Bone marrow (tissue), 2 donors: ENCODE measurements at places on chromosomes 11 and 22.
A peak's percentile ranks its signal among the peaks of the same experiment; 100 is the strongest.

DNA sequence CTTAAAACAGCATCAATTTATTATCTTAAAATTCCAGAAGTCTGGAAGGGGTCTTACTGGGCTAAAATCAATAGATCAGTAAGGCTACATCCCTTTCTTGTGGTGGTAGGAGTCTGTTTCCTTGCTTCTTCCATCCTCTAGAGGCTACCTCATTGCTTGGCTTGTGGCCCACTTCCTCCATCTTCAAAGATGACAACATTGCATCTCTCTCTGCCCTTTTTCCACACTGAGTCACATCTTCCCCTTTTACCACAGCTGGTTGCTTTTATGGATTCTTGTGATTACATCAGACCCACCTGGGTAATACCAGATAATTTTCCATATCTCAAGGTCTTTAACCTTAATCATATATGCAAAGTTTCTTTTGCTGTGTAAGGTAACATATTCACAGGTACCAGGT lies 60.9 kb downstream of the GRIA4 start:
- no peak for DNase-seq

- no peak for DNase-seq
These were observed 1598.1 kb downstream of the FAM181B start for GRCh38 chr11:81135570-81135969.

DNA sequence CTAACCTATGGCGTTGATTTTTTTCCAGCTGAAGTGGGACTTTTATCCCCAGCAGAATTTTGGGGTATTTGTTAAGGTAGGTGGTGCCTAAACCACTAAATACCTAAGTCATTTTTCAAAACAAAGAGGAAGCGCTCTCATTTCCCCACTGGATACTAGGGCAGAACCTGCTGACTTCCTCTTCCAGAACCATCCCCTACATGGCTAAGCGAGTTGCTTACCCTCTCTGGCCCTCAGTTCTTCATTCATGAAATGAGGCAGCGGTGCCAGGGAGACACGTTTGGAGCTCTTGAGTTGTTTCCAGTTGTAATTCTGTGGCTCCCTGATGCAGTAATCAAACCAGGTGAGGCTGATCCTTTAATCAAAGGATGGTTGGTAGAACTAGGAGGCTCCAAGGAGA lies 10.0 kb upstream of the MTMR3 start:
- no peak for DNase-seq

DNA sequence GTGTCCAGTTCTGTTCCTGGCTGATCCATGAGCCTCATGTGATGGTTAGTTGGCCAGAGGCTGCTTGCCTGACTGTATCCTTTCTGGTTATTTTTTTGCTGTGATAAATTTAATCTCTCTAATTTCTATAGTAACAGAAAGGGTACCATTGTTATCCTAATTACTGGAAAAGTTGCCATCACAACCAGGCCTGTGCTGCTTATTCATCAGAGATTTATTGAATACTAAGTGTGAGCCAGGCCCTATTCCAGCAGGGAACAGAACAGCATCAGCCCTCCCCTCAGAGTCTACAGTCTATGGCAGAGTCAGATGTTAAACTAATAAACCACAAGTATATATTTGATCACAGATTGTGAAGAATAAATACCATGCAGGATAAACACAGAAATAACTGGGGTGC lies 86.8 kb downstream of the DEPDC5 start:
- DNase-seq, result no peak

DNA sequence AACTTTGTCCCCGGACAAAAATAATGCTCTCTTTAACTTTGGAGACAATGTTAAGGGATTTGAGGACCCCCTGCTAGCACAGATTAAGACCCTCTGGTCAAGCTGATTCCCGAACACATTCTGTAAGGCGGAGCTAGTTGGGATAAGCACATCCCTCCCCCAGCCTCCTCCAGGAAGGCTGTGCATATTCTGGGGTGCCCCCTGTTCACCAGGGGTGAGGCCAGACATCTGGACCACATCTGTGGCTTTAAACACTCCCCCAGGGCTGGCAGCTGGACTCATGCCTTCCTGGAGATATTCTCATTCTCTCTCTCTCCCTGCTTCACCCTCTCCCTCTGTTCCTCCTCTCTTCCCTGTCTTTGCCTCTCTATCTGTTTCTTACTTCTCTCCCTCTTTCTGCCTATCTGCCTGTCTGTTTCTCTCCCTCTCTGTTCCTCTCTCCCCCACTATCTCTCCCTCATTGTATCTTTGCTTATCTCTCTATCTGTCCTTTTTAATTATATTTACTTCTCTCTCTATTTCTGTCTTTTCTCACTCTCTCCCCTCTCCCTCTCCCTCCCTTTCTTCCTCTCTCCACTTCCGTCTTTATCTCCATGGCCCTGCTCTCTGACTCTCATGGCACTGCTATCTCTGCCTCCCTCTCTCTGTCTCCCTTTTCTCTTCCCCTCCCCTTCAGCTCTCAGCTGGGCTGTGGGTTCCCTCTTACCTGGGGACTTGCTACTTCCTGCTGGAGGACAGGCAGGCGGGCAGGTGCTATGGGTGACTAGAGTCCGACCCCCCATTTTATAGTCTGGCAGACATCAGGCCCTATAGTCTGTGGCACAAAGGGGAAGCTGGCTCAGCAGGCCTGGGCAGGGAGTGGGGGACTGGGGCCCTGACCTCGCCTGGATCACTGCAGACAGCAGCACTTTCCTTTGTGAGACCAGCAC lies at the start of gene CRYBB1:
Gene CRYBB1, minus strand, starts transcription at position 757 of the 929 bp plus-strand sequence. CDS start 1,708 bp downstream, outside the sequence.
- peak; percentile 76 for DNase-seq

GRCh38 chr11:36790526-36790925 lies 192.5 kb upstream of the RAG2 start:
- DNase-seq, result no peak

- DNase-seq, result no peak
These were observed 354.9 kb upstream of the FAT3 start for GRCh38 chr11:91869686-91870085.

DNA sequence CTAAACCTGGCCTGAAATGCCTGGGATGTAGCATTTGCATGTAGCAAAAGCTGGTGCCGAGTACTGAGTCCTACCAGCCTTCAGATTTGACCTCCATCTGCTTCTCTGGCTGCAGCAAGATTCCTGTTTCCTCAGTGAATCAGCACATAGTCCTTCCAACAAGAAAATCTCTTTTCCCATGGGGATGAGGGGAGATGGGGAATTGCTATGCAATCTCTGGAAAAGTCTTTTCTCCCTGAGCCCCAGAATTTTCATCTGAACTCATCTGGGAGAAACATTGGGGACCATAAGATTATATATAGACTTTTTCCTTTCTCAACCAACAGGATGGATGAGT lies 32.0 kb upstream of the YWHAH start:
- no peak for DNase-seq

GRCh38 chr22:20514658-20515406 lies 7.4 kb downstream of the MED15 start:
- DNase-seq, result no peak

DNA sequence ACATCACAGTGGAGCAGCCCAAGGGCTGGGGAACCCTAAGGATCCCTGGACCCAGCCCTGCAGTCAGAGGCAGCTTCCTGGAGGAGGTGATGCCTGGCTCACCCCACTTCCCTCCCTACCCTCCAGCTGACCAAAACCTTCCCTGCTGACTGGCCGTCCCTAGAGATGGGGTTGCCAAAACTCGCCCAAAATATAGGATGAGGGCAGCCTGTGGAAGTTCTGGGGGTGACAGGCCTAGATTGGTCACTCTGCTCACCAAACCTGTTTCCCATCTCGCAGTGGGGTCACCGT lies 35.0 kb upstream of the PPARA start:
- no peak for DNase-seq

DNA sequence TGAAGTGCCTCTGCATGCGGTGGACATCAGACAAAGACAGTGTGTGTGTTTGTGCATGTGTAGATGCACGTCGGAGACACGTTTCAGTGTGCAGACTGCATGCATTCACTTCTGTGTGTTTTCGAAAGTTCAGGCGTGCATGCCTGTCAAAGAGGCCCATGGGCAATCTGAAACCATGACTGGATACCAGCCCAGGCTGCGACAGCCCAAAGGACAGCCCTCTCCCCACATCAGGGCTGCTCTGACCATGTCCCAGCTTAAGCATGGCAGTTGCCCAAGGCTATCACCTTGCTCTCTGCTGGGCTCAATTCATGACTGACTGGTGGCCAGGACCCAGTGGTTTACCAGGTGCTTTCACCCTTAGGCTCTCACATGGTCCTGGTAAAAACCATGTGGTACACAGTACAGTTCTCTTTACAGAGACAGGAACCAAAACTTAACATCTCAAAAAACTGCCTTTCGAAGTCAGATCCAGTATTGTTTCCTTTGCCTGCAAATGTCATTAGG lies 423.7 kb upstream of the CADM1 start:
- no peak for DNase-seq

DNA sequence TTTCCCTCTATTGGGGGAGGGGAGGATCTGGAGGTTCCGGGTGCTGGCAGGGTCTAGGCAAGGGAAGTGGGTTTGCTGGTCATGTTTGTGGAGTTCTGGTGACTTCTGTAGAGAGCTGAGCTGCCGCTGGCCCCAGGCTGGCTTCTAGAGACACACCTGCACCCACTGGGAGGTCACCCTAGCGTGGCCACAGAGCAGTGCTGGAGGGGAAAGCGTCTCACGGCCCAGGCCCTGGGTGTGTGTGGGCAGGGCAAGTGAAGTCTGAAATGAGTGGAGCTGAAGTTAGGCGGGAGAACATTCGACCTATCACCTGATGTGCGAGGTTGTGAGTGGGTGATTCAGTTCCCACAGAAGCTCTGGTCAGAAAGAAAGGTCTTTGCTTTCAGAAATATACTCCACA lies 27.9 kb downstream of the SMIM38 start:
- no peak for DNase-seq

GRCh38 chr11:120032766-120033390 lies 105.0 kb downstream of the TRIM29 start:
- DNase-seq, result no peak

- DNase-seq, result no peak
These were observed 18.2 kb downstream of the EPS8L2 start for GRCh38 chr11:724049-724777.

DNA sequence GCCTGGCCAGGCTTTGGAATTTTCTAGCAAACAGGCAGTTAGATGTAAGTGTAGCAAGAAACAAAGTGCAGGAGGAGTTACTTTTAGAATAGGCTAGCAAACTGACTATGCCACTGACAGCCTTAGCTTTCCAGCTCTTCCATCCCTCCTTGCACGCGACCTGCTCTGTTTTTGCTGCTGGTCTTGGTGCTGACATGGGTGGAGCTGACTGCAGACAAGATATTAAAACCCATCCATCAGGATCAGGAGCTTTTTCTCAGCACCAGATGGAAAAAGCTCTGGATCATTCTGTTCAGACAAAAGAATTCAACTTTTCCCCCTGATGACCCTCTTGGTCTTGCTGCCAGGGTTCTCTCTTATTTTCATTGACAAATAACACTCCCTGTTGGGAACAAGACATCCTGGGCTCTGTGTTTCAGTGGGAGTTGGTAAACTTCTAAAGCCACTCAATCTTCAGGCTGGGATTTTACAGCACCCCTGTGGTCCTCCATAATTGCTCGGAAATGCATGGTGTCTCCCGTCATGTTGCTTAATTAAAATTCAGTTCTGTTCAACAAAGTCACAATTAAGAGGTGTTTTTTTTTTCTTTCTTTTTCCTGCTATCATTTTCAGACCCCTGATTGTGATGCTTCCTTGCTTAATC lies 240.0 kb upstream of the LARGE1 start:
- DNase-seq, result no peak

DNA sequence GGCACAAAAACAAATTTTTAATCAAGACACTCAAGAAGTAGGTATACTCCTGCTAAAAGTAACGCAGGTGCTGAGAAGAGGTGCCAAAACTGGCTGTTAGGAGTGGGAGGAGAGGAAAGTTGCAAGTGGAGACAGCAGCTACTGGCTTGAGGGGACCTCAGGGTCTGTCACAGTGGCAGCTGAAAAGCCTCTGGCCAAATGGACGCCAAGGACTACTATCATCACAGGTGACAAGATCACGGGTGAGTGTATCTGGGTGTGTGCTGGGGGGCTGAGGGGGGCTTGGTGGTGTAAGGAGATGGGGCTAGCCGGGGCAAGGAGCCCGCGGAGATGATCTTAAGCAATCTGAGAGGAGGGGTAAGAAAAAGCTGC lies 687 bp downstream of the ZNF202 start:
- no peak for DNase-seq

GRCh38 chr11:15818132-15818842 lies 538.1 kb downstream of the SOX6 start:
- no peak for DNase-seq

DNA sequence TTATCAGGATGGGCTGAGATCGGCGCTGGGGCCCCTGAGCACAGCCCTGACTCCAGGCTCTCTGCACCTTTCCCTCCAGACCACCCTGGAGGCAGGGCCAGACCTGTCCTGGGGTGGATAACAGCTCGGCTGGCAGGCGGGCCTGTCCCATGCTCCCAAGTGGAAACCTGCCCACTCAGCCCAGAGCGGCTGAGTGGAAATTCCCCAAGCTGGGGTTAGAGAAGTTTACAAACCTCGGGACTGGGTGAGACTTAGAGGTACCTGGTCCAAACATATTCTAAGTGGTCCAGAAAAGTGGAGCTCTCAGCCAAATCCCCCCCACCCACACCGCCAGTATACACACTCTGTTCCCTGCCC lies 4.8 kb upstream of the FXYD2 start:
- no peak for DNase-seq

- DNase-seq, result no peak
These were observed 6.9 kb upstream of the VPS37C start for GRCh38 chr11:61168042-61168688.

DNA sequence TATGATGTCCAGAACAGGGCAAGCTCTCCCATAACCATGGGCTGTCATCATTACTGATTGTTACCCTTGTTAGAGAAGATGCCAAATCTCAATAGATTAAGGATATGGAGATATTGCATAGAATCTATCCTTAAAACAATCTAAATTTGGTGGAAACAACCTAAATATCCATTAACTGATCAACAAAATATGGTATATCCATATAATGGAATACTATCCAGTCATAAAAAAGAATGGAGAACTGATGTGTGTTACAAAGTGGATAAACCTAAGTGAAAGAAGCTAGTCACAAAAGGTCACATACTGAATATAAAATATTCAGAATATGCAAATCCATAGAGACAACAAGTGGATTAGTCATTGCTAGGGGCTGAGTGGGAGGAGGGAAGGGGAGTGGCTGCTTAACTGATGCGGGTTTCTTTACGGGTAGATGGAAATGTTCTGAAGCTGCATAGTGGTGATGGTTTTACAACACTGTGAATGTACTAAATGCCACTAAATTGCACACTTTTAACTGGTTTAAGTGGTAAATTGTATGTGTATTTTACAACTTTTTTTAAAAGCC lies 36.1 kb upstream of the SMCO4 start:
- DNase-seq, result no peak

DNA sequence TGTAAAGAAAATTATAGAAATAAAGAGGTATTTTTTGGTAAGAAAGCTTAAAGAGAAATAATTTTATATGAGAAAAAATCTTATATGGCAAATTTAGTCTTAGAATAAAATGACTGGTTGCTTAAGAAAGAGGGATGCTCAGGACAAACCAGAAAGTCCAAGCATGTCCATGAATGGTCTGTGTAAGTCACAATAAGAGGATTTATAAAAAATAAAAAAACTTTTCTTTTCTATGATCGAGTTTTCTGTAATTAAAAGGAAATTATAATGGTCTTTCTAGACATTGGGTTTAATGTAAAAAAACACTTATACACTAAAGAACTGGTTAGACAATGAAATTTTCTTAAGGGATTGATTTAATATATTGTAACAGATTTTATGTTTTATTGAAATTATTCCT lies 819.6 kb downstream of the TBC1D22A start:
- no peak for DNase-seq

GRCh38 chr11:131498631-131499160 lies 128.3 kb downstream of the NTM start:
- no peak for DNase-seq
